ENCODE measurements at places on chromosomes 2 and 18.
A peak's percentile ranks its signal among the peaks of the same experiment; 100 is the strongest.

DNA sequence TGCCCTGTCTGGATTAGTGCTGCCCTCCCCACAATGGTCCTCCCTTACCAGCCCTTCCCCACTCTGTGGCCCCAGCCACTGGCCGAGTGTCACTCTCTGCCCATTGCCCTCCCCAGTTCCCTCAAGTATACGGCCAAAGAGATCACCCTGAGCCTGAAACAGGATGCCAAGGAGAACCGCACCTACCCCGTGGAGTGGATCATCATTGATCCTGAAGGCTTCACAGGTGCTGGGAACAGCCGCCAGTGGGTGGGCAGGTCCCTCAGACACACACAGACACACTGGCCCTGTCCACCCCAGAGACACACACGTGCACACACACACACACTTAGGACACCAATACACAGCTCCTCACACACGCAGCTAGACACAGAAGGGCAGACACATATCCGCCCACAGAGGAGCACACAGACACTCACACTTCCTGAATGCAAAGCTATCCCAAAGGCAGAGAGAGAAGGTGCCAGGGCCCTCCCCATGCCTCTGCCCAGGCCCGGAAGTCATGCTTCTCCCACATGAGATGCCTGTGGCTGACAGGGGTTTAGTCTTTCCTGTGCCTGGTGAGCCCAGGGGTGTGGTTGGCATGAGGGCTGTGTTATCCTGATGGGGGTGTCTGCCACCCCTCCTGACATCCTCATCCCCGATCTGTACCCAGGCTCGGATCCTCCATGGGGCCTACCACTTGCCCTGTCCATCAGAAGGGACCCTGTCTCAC lies 2.9 kb downstream of the CHRND start:
- no peak for DNase-seq

DNA sequence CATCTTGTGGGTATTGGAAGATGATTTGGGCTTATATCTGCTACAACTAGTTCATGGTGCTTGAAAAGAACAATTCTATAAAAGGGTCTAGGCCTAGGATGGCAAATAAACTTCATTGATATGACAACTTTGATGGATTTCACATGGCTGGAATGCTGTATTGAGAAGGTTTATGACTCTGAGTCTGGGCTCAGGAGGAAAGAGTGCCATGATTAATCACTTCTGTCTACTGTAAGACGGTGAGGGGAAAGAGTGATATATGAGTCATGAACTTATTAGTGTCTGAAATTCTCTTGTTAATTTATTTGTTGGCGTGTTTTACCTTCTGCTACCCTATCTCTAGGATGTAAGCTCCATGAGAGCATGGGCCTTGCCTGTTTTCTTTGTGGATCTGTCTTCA lies 17.0 kb upstream of the ADCYAP1 start:
- DNase-seq, result no peak

GRCh38 chr18:6874315-6874714 lies 144.8 kb downstream of the ARHGAP28 start:
- no peak for DNase-seq

GRCh38 chr18:38033282-38033681 lies 467.7 kb upstream of the CELF4 start:
- no peak for DNase-seq

DNA sequence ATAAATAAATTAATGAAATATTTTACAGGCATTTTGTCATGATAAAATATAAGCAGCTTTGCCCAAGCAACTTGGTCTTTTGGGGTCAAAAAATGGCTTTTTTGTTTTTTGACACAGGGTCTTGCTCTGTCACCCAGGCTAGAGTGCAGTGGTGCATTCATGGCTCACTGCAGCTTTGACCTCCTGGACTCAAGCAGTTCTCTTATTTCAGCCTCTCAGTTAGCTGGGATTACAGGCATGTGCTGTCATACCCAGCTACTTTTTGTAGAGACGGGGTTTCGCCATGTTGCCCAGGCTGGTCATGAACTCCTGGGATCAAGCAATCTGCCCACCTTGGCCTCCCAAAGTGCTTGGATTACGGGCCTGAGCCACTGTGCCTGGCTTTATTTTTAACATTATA lies 51.0 kb downstream of the ABI2 start:
- no peak for DNase-seq

GRCh38 chr2:20475567-20475952 lies 28.7 kb downstream of the RHOB start:
- no peak for DNase-seq

DNA sequence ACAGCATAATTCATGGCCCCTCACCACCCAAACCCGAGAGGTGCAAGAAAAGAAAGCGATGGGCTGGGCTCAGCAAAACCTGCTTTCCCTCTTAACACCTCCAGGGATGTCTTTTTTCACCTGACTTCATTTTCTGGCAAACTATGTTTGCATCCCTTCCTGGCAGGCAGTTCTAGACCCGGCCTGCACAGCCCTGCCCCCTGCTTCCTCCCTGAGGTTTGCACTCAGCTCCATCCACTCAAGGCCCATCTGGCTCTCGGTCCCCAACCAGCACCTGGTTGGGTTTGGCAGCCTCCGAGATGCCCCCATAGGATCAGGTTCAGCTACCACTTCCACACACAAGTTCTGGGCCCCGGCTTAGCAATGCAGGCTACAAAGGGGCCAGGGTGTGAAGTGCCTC lies 185.7 kb downstream of the SMAD7 start:
- DNase-seq, result no peak

DNA sequence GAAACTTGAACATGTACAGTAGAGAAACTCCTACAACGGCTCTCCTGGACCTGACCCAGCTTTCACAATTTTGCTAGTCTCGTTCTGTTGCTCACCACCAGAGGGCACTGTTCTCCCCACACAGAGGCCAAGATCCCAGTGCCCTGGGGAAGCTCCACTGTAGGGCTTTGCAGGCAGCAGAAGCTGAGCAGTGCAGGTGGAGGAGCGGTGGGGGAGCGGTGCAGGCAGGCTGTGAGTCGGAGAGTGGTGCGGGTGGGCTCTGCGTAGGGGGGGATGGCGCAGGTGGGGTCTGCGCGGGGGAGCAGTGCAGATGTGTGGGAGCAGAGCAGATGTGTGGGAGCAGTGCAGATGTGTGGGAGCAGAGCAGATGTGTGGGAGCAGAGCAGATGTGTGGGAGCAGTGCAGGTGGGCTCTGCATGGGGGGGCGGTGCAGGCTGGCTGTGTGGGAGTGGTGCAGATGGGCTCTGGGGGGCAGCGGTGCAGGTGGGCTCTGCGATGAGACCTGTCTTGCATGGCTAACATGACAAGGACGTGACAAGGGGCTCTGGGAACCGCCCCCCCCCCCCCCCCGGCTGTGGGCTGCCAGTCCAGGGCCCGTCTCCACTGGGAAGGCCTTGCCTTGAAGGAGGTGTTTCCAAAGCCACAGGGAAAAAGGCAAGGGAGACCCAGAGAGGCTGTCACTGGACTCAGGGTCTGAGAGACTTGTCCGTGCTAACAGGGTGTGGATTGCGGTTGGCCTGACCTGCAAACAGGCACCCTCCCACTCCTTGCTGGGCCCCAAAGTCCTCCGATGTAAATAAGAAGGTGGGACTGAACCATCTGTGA lies 7.3 kb downstream of the CYS1 start:
- DNase-seq, result peak; percentile 91

DNA sequence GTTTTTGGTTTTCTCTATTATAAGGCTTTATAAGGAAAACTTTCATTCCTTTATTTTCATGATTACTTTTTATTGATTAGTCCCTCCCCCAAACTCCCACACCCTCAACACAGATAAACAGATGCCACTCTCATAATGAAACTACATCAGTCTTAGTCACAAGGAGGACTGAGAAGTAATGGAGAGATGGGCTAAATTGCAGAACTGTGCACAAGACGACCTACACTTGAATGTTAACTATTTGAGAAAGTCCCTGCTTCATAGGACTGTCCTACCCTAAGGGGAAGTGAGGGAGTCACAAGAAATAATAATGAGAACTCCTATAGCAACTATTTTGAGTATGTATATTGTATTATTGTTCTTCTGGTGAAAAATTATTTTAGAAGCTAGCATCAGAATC lies 360.8 kb downstream of the RBM43 start:
- DNase-seq, result no peak

- DNase-seq, result no peak
These were observed 62.6 kb downstream of the EN1 start for GRCh38 chr2:118784860-118785259.

GRCh38 chr2:60976256-60976850 lies 41.2 kb upstream of the PEX13 start:
- no peak for DNase-seq

GRCh38 chr2:13660231-13660630 lies 943.5 kb downstream of the TRIB2 start:
- DNase-seq, result no peak

GRCh38 chr18:75625966-75626365 lies 198.5 kb upstream of the SMIM21 start:
- no peak for DNase-seq

DNA sequence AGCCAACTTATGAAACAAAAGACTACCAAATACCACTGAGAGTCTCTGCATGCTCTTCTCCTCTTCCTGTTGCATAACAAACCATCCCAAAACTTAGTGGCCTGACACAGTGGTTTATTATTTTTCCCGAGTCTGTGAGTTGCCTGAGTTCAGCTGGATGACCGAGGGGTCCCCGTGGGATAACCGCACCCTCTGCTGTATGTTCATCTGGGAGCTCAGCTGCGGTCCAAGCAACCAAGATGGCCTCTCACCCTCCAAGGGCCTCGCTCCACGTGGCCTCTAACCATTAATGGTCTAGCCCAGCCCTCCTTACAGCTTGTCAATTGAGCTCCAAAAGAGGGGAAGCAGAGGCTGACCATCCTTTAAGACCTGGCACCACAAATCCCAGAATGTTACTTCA lies 17.1 kb downstream of the ITM2C start:
- DNase-seq, result peak; percentile 9

- DNase-seq, result no peak
These were observed 506.1 kb upstream of the FAM98A start for GRCh38 chr2:34105006-34105767.

DNA sequence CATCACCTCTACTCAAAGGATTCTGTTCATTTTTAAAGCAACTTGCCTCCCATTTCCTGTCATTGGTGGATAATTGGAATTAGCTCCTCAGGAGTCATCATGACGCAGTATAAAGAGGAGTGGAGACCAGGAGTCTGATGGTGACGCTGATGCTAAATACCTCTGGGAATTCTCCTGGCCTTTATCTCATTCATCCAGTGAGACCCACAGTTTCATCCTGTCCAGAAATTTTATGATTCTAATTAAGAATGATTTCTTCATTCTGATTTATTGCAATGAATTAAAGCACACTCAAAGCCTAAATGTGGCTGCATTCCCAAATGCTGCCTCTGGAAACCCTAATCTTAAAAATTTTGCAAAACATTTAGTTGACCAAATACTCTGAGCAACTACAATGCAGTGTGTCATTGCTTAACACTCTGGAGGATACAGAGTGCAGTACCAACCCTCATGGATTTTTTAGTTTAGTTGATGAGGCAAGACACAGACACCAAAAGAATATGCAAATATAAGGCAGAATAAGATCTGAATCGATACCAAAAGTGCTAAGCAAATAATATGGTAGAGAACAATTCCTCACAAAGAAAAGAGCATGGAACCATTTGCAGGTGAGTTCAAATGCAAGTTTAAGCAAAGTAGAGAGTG lies 236.2 kb downstream of the ETAA1 start:
- DNase-seq, result no peak

DNA sequence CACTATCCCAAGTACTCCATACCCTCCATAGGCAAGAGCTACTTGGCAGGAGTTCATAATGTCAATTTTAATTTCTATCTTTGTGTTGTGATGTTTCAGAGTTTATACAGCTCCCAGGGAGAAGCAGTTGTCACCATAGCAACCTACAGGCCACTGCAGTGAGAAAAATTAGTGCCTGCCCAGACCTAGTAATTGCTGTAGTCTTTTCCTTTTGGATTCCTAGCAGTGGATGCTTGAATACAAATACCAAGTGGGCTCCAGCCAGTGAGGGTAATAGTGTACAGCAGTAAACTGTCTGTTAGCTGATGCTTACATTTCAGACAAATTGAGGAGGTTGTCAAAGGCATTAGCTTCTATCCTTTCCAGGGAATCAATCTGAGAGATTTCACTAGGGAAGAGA lies 26.7 kb downstream of the LHCGR start:
- no peak for DNase-seq

- peak; percentile 88 for DNase-seq
These were observed 27.2 kb upstream of the EML4 start for GRCh38 chr2:42141687-42142546.

DNA sequence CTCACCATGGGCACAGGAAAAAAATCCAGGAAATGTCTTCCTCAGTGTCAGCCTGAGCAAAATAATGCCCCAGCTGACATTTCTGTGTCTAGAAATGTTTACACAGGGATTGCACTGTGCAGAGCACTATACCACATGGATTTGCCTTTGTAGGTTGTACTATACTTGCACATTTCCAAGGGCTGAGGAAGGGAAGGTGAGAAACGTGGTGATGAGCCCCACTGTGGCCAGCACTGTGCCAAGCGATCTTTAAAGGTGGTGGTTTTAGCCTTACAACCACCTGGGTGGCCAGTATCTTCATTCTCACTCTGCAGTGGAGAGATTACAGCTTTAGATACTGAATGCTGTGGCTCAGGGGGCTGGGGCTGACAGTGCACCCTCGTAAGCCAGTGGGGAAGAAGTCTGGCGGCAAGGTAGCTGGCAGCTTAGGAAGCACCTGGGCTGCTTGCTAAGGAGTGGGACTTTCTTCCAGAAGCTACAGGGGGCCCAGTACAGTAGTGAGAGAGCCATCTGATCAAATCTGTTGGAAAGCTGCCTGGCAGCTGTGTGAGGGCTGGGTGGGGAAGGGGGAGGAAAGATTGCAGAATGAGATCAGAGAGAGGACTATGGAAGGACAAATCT lies 81.4 kb upstream of the MSH2 start:
- DNase-seq, result no peak

DNA sequence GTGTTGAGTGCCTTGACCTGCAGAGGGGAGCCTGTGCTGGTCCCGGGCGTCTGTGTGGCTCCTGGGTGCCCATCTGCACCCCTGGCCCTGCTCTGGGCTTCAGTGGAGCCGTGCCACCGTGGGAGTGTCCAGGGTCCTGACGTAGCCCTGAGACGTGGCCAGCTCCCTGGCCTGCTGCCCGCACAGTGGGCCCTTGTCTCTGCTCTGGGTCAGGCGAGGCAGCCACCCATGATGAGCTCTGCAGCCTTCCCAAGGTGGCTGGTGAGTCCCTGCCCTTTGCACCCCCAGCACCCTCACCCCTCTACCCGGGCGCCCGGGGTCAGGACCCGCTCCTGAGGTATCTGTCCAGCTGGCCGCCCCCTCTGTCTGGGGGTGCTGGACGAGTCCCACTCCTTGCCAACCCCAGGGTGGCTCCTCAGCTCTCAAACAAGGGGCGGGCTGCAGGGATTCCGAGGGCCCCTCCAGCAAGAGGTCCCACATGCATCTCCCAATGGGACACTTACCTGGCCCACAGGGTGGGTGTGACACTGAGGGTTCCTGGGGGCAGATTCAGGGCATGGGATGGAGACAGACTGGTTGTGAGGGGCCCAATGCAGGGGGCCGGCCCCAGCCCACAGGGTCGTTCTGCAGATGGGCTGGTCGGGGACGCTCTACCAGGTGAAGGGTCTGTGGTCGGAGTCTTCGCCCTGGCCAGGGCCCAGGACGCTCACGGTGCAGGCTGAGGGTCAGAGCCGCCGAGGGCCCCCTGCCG lies 2.4 kb downstream of the NEU4 start:
- no peak for DNase-seq
